KG1 (cell line): ENCODE measurements at places on chromosomes 3 and 15.

GRCh38 chr3:120151791-120152190, 57.5 kb upstream of the GSK3B start:
- DNase-seq: no peak

GRCh38 chr3:43185274-43185982, 79.5 kb upstream of the POMGNT2 start:
- DNase-seq: no peak

- no peak for DNase-seq
These were observed 75.2 kb downstream of the CHSY1 start for GRCh38 chr15:101176625-101177024.

- no peak for DNase-seq
These were observed 163.9 kb upstream of the SMAD3 start for GRCh38 chr15:66901336-66902100.

DNA sequence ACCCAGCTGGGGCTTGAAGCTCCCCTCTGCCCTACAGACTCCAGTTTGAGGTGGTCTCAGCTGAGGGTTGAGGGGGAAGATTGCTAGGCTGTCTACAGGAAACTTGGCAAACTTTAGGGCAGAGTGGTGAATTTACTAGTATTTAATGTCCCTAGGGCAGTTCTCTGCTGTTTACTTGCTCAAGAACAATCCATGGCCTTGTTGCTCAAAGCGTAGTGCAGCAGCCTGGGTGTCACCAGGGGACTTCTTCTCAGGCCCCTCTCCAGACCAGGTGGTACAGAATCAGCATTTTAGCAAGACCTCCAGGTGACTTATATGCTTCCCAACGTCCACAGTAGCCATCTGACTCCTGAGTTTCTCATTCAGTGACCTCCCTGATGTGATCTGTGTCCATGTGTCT, 188.9 kb downstream of the NR1D2 start:
- no peak for DNase-seq

DNA sequence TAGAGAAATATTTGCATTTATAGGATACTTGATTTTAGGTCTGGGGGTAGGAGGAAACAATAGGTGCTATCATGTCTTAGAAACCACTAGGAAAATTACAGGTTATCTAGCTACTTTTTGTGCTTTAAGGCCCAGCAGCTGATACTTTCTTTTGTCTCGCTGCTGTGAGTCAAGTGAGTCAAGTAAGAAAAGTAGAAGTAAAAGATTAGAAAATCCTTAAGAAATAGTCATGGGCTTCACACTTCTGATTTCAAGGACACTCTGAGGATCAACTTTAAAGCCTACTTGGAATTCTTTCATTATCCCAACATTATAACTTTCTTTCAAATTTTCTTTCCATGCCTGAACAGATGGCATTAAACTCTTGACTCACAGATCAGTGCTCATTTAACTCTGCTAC, 95.2 kb upstream of the RBMS3 start:
- DNase-seq: no peak

DNA sequence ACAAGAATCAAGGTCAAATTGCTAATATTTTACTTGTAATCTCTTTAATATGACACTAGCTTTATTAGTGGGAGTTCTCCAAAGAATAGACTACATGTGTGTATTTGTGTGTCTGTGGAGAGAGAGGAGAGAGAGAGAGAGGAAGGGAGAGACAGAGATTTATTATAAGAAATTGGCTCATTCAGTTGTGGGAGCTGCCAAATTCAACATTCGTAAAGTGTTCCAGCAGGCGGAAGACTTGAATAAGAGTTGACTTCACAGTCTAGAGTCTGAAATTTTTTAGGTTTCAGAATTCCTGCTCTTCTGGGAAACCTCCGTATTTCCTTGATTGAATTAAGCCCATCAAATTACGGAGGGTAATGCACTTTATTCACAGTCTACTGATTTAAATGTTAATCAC, 4.7 kb upstream of the CLDN1 start:
- no peak for DNase-seq

DNA sequence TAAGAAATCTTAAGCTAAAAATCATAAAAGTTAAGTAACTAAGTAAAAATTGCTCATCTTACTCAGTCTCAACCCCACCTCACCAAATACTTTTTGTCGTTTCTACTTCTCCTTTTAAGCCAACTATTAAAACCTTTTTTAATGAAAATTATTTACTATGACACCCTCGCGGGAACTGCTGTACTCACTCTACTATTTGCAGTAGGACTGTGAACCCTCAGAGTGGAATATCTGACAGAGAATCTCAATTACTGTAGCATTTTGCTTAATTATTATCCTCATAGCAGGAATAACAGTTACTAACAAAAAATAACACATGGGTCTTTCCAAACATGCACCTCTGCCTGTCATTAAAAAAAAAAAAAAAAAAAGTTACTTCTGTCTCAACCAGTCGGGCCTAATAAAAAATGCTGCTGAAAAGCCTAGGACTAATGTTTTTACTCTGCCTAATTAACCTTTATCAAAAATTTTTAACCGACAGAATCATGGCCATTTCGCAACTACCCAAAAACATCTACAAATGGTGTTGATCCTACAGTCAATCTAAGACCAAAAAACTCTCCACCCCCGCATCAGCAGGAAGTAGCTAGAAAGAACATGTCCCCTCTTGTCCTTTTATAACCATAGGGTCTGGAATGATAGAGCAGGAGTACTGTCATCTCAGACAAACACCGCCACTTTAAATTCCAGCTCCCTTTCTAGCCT, 10.2 kb downstream of the ALDH1L1 start:
- no peak for DNase-seq

- no peak for DNase-seq
These were observed 900 bp upstream of the GNB4 start for GRCh38 chr3:179452176-179452564.

DNA sequence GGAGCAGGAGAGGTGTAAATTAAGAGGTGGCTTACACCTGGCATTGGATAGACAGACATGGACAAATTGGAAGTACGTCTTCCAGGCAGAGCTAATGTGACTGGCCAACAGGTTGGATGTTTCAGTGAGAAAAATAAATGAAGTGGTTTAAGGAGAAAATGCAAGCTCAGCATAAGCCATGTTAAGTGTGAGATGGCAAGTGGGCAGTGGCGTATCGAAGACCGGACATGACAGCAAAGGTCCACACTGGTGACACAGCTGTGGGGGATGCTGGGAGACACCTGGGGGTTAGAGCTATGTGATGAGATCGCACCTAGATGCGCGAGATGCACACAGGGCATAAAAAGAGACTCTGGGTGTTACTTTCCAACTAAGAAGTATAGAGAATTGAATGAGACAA, 3.7 kb upstream of the ATP10A start:
- no peak for DNase-seq

DNA sequence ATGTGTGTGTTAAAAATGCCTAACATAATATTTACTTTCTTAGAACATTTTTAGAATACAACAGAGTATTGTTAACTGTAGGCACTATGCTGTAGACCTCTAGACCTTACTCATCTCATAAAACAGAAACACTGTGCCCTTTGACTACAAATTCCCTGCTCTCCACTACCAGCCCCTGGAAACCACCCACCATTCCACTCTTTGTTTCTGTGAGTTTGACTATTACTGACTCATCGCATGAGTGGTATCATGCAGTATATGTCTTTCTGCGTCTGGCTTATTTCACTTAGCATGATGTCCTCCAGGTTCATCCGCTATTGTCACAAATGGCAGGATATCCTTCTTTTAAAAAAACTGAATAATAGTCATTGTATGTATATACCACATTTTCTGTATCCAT, 216.7 kb upstream of the CFAP20DC start:
- DNase-seq: no peak

DNA sequence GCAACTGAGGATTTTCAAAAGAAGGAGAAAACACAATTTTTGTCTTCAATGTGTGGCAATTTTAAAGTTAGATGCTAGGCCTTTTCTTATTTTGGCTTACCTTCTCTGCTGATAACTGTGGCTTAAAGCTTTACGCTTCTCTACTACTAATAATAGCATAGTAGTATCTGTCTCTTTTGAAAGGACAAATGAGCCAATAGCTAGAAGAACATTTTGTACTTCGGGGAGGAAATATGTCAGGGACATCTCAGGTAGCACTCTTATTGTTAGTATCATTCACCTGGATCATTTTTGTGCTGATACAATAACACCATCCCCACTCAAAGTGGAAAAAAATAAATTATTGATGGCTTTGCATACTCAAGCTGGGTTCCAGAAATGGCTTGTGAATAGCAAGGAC, 586.1 kb upstream of the TBL1XR1 start:
- no peak for DNase-seq

DNA sequence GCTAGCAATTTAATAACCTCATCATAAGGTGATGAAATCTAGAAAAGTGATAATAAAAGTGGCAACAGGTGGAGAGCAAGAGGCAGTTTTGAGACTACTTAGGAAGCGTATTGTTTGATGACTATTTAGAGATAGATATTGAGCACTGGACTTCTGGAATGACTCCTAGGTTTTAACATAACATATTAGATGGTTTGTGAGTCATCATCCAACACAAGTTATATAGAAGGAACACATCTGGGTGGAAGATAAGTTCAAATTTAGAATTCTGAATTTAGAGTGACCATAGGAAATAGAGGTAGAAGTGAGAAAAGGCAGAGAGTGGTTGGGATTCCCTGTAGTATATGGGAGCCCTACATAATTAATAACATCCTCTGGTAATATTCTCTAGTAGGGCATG, 282.8 kb upstream of the ALCAM start:
- no peak for DNase-seq

- no peak for DNase-seq
These were observed 37.2 kb downstream of the HMG20A start for GRCh38 chr15:77457905-77458265.

GRCh38 chr3:52671676-52672075, 14.0 kb downstream of the PBRM1 start:
- no peak for DNase-seq

DNA sequence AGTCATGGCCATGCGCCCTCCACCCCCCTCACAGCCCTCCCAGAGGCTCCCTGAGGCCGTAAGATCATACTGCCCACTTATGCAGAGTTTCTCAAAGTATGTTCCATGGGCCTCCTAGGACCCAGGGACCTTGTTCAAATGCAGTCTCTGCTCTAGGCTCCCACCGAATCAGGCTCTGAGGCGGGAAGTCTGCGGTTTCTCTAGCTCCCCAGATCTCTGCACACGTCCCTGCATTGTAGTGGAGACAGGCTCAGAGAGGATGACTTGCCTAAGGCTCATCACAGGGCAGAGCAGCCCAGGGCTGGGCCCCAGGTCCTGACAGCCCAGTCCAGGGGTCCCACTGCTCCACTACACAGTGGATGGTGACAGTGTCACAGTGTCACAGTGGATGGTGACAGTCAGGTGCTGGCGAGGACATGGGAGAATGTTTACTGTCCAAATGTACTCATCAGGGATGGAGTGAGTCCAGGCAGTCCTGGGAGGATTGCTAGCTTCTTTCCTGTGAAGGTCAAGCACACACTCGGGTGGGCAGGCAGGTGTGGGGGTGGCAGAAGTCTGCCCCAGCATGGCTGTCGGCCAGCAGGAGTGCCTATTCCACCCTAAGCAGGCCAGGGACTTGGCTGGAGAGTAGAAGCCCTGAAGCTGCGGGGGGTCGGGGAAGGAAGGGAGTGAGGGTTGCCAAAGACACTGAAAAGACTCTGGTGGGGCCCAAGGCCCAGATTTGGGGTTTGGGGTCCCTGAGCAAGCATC, 12.4 kb downstream of the ANKRD63 start:
- DNase-seq: no peak

DNA sequence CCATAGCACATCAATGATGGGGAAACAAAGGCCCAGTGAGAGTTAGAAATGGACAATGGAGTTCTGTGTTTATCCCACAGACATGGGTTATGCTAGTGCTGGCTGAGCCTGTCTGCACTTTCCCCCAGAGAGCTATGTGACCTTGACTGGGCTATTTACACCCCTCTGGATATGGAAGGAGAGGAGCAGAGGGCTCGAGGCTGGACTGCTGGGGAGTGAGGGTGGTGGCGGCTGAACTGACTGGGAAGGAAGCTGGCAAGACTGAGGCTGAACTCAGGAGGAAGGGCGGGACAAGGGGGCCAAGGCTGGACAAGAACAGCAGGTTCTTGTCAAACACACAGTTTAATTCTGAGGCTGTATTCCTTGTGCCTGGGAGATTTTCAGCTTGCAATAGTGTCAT, 10.8 kb upstream of the INSYN1 start:
- no peak for DNase-seq

DNA sequence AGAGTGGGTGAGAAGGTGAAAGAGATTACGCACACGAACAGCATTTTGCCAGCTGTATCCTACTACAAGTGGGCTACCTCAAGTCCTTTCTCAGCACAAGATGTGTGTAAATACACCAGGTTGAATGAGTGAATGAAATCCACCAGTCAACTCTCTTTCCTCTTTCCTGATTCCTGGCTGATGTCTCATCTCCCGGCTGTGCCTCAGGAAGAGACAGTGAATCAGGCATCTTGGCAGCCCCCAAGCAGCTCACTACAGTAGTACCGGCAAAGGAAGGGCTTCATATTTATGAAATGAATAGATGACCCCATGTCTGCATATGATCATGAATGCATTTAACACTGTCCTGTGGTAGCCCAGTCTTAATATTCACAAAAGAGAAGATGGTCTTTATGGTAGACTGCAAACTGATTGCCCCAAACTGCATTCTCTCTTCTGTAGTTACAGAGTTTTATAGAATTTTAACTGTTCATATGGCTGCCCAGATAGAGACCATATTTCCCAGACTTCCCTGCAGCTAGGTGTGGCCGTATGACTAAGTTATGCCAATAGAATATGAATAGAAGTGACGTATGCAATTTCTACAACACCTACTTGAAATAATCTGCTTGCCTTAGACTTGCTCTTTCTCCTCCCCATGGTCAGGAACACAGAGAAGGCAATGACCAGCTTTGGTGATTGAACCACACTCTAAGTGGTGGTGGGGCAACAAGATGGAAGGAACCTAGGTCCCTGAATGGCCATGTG, 22.7 kb downstream of the MGLL start:
- no peak for DNase-seq

DNA sequence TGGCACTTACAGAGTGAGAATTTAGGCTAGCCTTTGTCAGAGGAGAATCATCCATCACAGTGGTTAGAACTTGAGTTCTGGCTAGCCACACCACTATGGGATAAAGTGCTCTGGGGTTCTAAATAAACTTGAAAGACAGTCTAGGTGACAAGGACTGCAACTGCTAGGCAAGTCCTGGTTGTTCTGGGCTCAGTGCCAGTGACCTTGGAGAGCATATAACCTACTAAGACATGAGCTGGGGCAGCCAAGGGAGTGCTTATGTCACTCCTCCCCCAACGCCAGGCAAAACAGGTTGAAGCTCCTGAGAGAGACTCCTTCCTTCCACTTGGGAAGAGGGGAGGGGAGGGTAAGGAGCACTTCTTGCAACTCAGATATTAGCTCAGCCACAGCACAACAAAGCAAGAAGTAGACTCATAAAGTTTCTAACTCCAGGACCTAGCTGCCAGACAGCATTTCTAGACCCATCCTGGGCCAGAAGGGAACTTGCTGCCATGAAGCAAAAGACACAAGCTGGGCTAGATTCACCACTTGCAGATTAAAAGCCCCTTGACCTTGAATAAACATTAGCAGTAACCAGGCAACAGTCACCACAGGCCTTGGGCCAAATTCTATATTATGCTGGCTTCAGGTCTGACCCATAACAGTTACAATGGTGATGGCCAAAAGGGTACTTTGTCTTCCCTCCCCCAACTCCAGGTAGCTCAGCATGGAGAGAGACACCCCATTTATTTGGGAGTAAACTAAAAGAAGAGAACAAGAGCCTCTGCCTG, 963.7 kb downstream of the PLOD2 start:
- no peak for DNase-seq
